Kasumi-1 (cell line): ENCODE measurements at places on chromosomes 4 and X.

DNA sequence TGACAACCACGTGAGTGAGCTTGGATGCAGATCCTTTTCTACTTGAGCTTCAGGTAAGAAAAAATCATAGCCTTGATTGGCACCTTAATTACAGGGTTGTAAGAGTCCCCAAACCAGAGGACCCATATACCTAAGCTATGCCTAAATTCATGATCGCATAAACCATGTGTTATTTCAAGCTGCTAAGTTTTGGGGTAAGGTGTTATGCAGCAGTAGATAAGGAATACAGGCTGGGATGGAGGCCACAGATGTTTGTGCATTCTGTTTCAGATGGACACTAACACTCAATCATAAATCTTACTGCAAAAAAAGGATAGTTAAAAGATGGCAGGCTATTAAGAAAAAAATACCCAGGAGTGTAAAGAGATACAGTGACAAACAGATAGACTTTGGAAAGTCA lies 112.3 kb downstream of the ASB9 start:
- no peak for DNase-seq

DNA sequence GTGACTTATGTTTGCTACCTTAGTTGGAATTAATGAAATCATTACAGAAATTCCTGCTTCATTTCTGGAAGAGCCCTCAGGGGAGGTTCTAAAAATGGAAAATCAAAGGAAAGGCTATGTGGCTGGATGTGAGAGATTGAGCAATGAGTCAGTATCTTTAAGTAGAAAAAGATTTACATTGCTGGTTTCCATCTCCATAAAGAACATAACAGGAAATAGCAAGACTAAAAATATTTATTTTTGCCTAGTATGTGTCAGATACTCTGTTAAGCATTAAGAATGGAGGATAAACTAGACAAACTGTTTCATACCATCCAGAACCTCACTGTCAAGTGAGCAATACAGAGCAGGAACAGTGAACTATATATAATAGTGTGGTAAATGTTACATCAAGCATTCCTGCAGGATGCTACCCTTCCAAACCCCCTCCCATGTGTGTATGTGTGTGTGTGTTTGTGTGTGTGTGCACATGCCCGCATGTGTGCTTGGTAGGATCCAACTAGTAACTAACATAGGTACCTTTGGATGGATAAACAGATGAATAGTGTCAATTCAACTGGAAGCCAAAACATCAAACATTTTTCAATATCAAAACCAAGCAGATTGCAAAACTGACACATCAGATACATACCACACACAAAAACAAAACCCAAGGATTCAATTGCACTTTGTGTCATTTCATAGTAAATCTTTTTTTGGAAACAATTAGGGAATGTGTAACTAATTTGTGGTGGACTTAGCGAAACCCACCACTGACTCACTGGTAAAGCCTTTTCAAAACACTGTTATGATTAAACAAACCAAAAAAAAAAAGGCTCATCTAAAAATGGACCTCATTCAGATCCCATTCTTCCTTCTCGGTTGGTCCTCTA lies 223.4 kb downstream of the SHROOM3 start:
- no peak for DNase-seq

GRCh38 chr4:122118243-122118642 lies 33.9 kb upstream of the BLTP1 start:
- peak; percentile 5 for DNase-seq

- no peak for DNase-seq
Measured at GRCh38 chr4:8897251-8898167, 25.9 kb upstream of the HMX1 start.

DNA sequence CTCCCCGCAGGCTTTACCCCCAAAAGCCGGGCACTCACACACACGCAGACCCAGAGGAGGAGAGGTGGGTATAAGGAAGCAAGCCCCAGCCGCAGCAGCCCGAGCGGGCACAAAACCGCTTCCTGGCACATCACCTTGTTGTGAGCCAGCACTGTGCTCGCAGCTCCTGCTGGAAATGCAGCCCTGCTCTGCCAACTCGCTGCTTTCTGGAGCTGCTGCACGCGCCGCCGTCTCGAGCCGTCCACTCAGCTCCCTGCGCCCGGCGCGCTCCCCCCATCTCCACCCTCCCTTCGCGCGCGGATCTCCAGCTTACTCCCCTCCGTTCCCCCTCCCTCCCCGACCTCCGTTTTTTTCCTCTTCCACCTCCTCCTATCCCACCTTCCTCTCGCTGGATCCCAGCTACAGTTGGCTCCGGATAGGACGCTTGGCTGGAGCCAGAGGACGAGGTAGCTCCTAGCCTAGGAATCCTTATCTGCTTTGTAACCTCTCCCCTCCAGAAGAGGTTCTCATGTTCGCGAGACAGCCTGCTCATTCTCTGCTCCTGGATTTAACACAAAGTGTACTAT lies at the start of gene SPOCK3:
SPOCK3 (minus strand) TSS at position 179 of the 566 bp plus-strand sequence.
- peak; percentile 35 for DNase-seq

- no peak for DNase-seq
Measured at GRCh38 chr4:96003951-96004740, 164.3 kb downstream of the PDHA2 start.

GRCh38 chrX:10009741-10010140 lies 42.6 kb downstream of the CLDN34 start:
- DNase-seq: no peak

GRCh38 chrX:140548985-140549384 lies 44.1 kb upstream of the SOX3 start:
- no peak for DNase-seq
